Naive B cell (primary cell): ENCODE measurements at places on chromosomes 5 and 9. TPM values are rescaled to one million over a fixed set of nuclear protein-coding genes. Genes with fewer than 3 reads are reported as not detected.
A peak's percentile ranks its signal among the peaks of the same experiment; 100 is the strongest.

- H3K27ac ChIP-seq = peak overlapping the region; percentile 5
- DNase-seq = no peak
- no peaks in the 10 kb centered on the region for H3K27me3 ChIP-seq
- H3K36me3 ChIP-seq = peaks cover 11% of the 10 kb centered on the region
- peaks cover 24% of the 10 kb centered on the region for H3K4me1 ChIP-seq
These were observed 282.9 kb downstream of the ARHGAP26 start for GRCh38 chr5:143052967-143053682.

GRCh38 chr9:36137392-36138004, 965 bp downstream of the GLIPR2 start:
- H3K36me3 ChIP-seq = no peaks in the 10 kb centered on the region
- H3K4me1 ChIP-seq = peaks cover 43% of the 10 kb centered on the region
- no peaks in the 10 kb centered on the region for H3K27me3 ChIP-seq
- H3K27ac ChIP-seq = no peak overlapping the region
- H3K4me3 ChIP-seq = peak overlapping the region; percentile 95
- DNase-seq = no peak

- H3K27ac ChIP-seq = peak overlapping the region; percentile 98
- no peaks in the 10 kb centered on the region for H3K36me3 ChIP-seq
- peaks cover 70% of the 10 kb centered on the region for H3K4me1 ChIP-seq
- H3K27me3 ChIP-seq = no peaks in the 10 kb centered on the region
- peak; percentile 89 for DNase-seq
- peak overlapping the region; percentile 59 for H3K4me3 ChIP-seq
These were observed 179.7 kb upstream of the ANKRD55 start for GRCh38 chr5:56412601-56413379.

GRCh38 chr9:34419716-34420504, 38.5 kb downstream of the FAM219A start:
- no peak overlapping the region for H3K4me3 ChIP-seq
- no peak for DNase-seq
- no peaks in the 10 kb centered on the region for H3K4me1 ChIP-seq
- H3K27ac ChIP-seq = no peak overlapping the region
- no peaks in the 10 kb centered on the region for H3K36me3 ChIP-seq
- no peaks in the 10 kb centered on the region for H3K27me3 ChIP-seq

DNA sequence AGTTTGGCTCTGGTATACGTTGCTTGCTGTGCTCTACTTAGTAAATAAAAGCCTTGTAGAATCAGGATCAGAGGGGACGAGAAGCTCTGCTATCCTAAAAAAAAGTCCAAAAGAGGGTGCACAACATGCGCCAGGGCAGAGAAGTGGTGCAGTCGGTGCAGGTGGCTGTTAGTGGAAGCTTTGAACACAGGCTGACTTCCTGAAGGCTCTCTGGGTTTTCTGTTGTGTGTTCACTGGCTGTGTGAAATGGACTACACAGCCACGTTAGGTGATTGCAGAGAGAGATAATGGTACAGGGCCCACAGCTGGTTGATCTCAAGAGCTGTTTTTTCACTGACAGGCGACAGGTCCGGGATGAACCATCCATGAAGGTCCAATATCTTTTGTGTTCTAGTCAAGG, 167.4 kb downstream of the TMEM167A start:
- no peaks in the 10 kb centered on the region for H3K4me1 ChIP-seq
- no peak for DNase-seq
- H3K27me3 ChIP-seq = no peaks in the 10 kb centered on the region
- H3K4me3 ChIP-seq = no peak overlapping the region

DNA sequence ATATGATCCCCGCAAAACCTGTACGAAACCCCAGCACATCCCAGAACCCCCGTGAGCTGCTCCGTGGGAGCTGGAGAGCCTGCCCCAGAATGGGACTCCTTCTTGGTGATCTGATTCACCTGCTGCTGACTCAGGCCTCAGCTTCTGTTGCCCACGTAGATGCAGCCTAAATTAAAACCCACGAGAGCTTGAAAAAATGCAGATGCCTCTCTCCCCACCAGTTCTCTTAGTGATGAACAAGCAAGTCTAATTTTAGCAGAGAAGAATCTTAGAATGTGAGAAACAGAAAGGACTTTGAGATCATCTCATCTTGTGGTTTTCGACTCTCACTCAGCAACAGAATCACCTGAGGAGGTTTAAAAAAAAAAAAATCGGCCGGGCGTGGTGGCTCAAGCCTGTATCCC, 57.6 kb downstream of the TMOD1 start:
- no peak overlapping the region for H3K27ac ChIP-seq
- H3K27me3 ChIP-seq = peaks cover 41% of the 10 kb centered on the region
- H3K4me3 ChIP-seq = no peak overlapping the region
- H3K4me1 ChIP-seq = no peaks in the 10 kb centered on the region
- no peaks in the 10 kb centered on the region for H3K36me3 ChIP-seq
- no peak for DNase-seq

- no peak for DNase-seq
- no peaks in the 10 kb centered on the region for H3K27me3 ChIP-seq
- H3K4me3 ChIP-seq = no peak overlapping the region
- no peaks in the 10 kb centered on the region for H3K4me1 ChIP-seq
These were observed 399.3 kb upstream of the TRPC7 start for GRCh38 chr5:136764601-136765000.

DNA sequence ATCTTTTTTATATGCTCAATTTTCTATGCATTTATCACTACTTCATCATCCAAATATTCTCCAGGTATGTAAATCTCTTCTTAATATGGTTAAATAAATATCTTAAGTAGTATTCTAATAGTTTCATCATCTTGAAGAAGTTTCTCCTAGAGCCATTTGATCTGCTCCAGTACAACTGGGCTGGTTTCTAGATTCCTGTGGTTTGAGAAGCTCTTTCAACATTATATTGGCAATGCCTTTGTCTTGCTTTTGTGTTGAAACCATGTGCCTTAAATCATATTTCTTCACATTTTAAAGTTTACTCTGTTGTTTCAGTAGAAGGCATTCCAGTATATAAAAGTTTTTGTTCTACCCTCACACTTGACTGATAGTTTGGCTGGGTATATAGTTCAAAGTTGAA, 27.6 kb downstream of the MBLAC2 start:
- H3K27ac ChIP-seq = no peak overlapping the region
- no peaks in the 10 kb centered on the region for H3K27me3 ChIP-seq
- no peaks in the 10 kb centered on the region for H3K4me1 ChIP-seq
- H3K4me3 ChIP-seq = no peak overlapping the region

DNA sequence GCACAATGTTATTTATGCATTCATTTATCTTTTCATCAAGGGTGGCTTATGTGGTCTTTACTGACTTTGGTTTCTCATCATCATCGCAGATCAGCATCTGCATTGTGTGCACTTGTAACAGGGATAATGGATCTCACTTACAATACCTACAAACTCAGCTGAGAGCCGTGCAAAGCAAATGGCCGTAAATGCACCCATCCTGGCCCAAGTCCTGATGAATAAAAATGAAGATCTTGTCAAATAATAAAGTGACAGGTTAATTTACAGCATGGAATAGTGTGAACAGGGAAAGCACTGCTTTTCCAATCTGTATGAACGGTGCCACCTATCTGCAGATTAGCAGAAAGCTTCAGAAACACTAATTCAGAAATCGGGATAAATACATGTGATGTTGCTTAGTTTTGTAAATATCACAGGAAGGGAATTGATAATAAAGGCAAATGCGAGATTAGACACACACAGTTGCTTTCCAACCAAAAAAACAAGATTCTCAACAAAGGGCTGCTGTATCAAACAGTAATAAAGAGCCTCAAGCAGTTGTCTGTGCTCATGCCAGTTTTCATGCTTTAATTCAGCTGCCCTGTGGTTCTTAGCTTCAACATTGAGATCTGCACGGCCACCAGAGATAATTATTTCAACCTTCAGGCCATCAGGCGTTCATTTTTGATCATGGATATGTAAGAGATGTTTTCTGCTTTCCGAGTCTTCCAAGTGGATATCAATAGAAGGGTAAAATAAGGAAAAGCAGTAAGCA, 153.4 kb upstream of the POU5F2 start:
- no peaks in the 10 kb centered on the region for H3K36me3 ChIP-seq
- no peak overlapping the region for H3K27ac ChIP-seq
- H3K27me3 ChIP-seq = no peaks in the 10 kb centered on the region
- DNase-seq = no peak
- no peaks in the 10 kb centered on the region for H3K4me1 ChIP-seq

DNA sequence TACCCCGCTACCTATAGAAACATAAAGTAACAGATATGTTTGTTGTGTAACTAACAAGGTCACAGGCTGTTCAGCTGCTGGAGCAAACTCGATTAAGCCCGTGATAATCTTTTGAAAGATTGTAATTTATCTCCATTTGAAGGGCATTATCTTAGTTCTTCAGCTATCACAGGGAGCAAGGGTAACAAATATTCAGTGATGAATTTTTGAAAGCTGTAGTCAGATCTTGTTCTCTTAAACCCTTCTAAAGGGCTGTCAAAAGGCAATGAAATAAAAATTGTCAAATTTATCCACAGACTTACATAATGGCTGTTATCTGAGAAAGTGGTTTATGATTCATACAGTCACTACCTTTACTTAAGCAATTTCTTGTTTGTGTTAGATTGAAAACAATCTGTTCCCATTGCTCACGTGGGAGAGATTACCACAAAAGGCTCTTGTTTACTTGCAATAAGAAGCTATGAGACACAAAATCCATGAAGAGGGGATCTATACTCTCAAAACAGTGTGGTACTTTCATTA, 78.3 kb upstream of the ZNF608 start:
- no peak overlapping the region for H3K4me3 ChIP-seq
- H3K27me3 ChIP-seq = no peaks in the 10 kb centered on the region
- DNase-seq = no peak

GRCh38 chr9:14029806-14030374, 284.1 kb downstream of the NFIB start:
- H3K27ac ChIP-seq = no peak overlapping the region
- no peaks in the 10 kb centered on the region for H3K27me3 ChIP-seq
- no peaks in the 10 kb centered on the region for H3K36me3 ChIP-seq
- DNase-seq = no peak

DNA sequence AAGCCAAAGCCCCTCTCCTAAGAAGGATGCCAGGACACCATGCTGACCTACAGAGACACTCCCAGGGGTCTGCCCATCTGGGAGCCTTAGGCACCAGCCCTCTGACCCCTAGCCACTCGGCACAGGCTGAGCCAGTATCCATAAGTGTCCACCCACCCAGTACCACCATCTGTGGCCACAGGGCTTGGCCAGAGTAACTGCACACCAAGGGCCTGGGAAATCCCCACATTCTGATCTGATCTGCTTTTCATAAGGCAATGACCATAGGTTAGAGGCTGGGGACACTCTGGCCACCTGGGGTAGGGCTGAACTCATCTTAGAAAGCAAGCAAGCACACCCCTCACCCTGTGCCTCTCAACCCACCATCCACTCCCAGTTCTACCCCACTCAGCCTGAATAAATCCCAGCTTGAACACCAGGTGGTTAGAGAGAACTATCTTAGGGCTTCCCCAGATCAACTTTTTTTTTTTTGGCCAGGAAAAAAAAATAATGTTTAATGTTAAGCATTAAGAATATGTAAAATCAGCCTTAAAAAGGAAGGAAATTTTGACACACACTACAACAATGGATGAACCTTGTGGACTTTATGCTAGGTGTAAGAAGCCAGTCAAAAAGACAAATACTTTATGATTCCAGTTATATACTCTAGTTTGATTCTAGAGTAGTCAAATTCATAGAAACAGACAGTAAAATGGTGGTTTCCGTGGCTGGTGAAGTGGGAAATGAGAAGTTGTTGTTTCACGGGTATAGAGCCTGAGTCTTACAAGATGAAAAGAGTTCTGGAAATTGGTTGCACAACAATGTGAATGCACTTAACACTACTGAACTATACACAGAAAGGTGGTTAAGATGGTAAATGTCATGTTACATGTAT, 6.2 kb downstream of the GNPDA1 start:
- peak overlapping the region; percentile 4 for H3K27ac ChIP-seq
- no peaks in the 10 kb centered on the region for H3K36me3 ChIP-seq
- no peak overlapping the region for H3K4me3 ChIP-seq
- H3K4me1 ChIP-seq = peaks cover 4% of the 10 kb centered on the region
- no peak for DNase-seq
- H3K27me3 ChIP-seq = peaks cover 16% of the 10 kb centered on the region

DNA sequence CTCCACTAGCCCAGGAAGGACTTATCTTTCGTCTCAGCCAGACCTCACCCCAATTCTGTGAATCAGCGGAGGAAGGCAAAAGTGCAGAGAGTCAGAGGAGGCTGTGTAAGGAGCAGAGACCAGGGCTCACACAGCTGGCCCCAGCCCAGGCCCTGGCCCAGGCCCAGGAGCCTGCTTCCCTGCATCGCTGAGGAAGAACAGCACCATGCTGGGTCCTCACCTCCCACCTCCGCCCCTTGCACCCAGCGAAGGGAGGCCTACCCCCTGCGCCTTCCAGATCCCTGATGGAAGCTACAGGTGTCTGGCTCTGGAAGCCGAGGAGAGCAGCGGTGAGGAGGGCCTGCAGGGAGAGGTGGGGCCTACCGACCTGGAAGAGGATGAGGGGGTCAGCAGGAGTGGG, 22.3 kb upstream of the SYNPO start:
- no peak overlapping the region for H3K27ac ChIP-seq
- H3K36me3 ChIP-seq = no peaks in the 10 kb centered on the region
- peaks cover 13% of the 10 kb centered on the region for H3K27me3 ChIP-seq
- no peak for DNase-seq
- peaks cover 4% of the 10 kb centered on the region for H3K4me1 ChIP-seq

FGF18 gene
- polyA plus RNA-seq = not detected

FAM153A gene
- polyA plus RNA-seq = not detected
